ENCODE measurements at places on chromosomes 1 and 21.
A peak's percentile ranks its signal among the peaks of the same experiment; 100 is the strongest.

GRCh38 chr1:219113261-219113660 lies 60.4 kb upstream of the LYPLAL1 start:
- DNase-seq, result no peak

GRCh38 chr1:24190983-24191461 lies 3.9 kb upstream of the IFNLR1 start:
- no peak for DNase-seq

DNA sequence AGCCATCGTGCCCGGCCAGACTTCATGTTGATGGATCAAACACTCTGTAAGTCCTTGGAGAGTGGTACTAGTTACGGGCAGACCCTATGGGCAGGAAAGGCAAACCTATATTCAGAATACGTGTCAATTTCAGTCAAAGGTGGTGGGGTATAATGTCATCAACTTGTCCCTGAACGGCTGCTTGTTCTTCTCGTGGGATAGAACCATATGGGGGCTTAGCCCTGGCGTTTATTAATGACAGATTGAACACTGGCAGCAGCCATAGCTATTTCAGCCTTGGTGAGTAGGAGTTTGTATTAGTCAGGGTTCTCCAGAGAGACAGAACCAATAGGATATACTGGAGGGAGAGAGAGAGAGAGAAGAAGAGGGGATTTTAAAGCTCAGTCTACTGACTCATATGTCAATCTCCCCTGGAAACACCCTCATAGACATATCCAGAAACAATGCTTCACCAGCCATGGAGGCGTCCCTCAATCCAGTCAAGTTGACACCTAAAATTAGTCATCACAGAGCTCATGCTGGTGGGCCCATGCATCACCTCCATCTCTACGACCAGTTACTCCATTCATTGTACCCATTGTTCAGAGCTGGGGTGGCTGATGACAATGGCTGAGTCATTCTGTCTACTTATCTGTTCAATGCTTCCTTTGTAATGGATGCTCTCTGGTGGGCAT lies 16.1 kb upstream of the AQP10 start:
- DNase-seq, result no peak

DNA sequence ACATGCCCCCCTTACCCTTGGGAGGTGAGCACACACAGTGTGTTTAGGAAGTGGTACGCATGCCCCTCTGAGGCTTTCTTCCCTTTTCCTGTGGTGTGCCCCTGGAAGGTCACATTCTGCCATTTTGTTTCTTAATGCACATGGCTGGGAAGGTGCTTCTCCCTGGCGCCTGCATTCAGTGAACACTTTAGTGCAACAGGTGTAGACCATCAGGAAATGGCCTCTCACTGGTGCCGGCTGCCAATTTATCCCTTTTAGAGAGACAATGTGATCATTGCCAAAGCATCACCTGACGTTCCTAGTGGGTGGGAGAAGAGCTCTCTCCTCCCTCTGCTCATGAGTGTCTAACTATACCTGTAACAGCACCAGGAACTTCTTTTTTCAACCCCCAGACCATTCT lies 51.8 kb upstream of the PDE9A start:
- no peak for DNase-seq

GRCh38 chr1:234845097-234845660 lies 235.2 kb upstream of the IRF2BP2 start:
- peak; percentile 20 for DNase-seq

DNA sequence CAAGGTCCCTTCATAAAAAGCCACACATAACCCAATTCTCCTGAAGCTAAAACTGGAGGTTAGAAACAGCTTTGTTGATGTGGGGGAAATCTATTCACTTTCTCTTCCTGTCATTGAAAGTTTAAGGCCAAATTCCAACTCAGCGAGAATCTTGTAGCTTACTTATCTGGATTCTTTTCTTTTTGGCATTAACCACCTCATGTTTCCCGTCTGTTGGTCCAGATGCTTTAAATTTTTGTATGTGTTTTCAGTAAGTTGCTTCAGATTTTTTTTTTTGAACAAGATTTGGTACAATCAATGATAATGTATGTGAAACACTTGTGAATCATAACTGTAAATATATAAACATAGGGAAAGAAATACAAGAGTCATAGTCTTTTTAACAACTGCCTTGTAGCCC lies 33.7 kb upstream of the NEK7 start:
- DNase-seq, result no peak

GRCh38 chr1:214248311-214249085 lies 32.5 kb upstream of the SMYD2 start:
- DNase-seq, result no peak

- DNase-seq, result no peak
Measured at GRCh38 chr1:158654086-158654485, 32.4 kb downstream of the SPTA1 start.

GRCh38 chr1:78722947-78723346 lies 73.3 kb downstream of the IFI44 start:
- DNase-seq, result no peak

- no peak for DNase-seq
Measured at GRCh38 chr1:56025942-56026341, 553.4 kb downstream of the PLPP3 start.

DNA sequence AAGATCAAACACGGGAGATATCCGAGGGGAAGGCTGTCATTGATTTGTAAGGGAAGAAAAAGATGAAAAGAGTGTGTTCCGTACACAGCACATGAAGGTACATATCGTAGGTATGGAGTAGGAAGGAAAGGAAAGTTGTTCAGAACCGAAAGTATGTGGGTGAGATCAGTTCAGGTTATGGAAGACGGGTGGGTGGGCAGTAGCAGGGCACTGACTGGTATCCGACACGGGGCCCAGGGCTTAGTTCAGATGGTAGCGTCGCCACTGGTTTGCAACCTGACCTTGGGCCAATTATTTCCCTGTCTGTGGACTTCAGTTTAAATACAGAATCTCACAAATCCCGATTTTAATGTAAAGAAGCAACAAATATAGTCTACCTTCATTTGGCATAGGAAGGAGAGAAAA lies 27.8 kb upstream of the A3GALT2 start:
- no peak for DNase-seq

GRCh38 chr1:217343907-217344306 lies 287.0 kb downstream of the GPATCH2 start:
- DNase-seq, result no peak

DNA sequence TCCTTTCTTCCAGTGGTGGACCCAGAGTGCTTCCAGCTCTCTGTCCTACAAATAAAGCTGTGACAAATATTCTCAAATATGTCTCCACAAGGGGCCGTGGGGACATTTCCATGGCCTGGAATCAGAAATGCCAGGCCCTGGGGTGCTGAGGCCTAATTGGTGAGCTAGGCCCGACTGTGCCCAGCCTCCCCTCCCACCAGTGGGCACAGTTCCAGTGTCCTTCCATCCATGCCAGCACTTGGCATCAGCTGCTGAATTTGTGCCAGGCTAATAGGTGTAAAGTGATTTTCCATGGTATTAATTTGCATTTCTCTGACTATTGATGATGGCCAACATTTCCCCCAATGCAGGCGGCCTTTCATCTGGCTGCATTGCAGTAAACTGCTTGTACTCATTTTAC lies 48.5 kb upstream of the B3GALT5 start:
- DNase-seq, result no peak

DNA sequence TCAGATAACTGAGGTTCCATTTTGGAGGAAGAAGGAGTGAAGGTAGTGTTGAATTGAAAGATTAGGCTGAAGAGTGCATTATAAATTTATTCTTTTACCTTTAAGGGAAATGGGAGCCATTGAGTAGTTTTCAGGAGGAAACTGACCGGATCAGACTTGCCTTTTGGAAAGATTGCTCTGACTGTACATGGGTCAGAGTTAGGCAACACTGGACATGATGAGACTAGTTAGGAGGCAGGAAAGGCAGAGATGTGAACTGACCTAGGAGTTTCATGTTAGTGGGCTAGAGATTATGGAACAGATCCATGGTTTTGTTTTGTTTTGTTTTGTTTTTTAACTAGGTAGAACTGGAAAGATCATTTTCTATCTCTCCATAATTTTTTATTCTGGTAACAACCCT lies 78.2 kb downstream of the SNX7 start:
- DNase-seq, result no peak

DNA sequence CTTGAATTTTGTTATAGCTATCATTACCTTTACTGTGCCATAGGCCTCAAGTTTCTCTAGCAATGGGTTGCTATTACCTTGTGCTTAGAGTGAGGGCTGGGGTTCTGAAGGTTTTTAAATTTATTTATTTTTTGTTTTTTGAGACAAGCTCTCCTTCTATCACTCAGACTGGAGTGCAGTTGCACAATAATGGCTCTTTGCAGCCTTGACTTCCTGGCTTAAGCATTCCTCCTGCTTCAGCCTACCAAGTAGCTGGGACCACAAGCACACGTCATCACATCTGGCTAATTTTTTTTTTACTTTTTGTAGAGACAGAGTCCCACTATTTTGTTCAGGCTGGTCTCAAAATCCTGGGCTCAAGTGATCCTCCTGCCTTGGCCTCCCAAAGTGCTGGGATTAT lies 41.5 kb downstream of the SNX27 start:
- no peak for DNase-seq

GRCh38 chr1:56301791-56302190 lies 277.6 kb downstream of the PLPP3 start:
- DNase-seq, result no peak

DNA sequence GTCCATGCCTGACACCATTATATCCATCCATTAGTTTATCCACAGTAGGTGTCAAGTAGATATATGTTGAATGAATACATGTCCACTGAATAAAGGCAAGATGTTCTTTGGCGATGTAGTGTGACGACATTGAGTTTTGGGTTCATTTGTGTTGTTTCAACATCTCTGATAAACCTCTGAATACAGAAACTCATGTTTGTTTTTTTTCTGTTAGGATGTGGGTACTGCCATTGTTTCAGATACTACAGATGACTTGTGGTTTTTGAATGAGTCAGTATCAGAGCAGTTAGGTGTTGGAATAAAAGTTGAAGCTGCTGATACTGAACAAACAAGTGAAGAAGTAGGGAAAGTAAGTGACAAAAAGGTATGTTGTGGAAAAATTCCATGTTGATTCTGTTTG lies 28.1 kb downstream of the MDM4 start:
- DNase-seq, result no peak

- DNase-seq, result no peak
Measured at GRCh38 chr1:165350840-165351239, 5.7 kb downstream of the LMX1A start.

DNA sequence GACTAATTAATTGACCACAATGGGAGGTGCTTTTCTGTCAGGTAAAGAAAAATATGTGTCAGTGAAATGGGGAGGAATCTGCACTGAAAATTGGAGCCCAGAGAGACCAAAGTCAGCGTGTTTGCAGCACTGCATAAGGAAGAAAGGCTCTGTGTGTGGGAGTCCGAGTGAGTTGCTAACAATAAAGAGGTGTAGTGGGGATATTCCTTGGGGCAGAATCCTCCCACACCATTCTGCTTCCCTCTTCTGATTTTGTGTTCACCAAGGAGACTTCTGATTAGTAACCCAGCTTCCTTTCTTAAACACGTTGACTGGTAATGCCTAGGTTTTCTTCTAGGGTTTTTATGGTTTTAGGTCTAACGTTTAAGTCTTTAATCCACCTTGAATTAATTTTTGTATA lies 240.5 kb downstream of the RPS6KC1 start:
- DNase-seq, result no peak

DNA sequence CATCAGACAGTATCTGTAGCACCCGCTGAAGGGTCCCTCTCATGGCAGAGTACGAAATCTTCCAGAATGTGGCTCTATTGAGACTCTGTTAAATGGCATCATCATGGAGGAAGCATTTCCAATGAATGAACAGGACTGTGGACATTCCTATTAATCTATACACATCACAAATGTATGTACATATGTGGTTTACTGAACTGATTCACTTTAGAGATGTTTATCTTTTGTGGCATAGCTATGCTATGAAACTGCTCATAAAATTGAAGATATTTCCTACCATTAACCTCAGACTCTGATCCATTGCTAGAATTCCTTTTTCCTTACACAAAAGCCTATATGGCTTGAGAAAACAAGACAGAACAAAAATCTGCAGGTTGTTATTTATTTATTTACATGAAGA lies 259.6 kb upstream of the RRP15 start:
- no peak for DNase-seq

GRCh38 chr1:58884706-58885661 lies 101.1 kb upstream of the JUN start:
- no peak for DNase-seq

GRCh38 chr1:90707363-90707710 lies 9.8 kb downstream of the BARHL2 start:
- no peak for DNase-seq
